ENCODE measurements at places on chromosomes 4 and X. TPM values are rescaled to one million over a fixed set of nuclear protein-coding genes. Genes with fewer than 3 reads are reported as not detected.

Gene CXCL1
- total RNA-seq = 1.4 TPM

DNA sequence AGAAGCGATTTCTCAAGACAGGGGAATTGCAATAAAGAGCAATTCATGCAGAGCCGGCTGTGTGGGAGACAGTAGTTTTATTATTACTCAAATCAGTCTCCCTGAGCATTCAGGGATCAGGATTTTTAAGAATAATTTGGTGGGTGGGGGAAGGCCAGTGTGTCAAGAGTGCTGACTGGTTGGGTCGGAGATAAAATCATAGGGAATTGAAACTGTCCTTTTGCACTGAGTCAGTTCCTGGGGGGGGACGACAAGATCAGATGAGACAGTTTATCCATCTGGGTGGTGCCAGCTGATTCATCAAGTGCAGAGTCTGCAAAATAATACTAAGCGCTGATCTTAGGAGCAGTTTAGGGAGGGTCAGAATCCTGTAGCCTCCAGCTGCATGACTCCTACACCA lies 502.4 kb downstream of the NLGN4X start:
- no peak for DNase-seq

Gene MTMR8
- total RNA-seq = 6.1 TPM

GRCh38 chr4:28369499-28369898 lies 1508.9 kb downstream of the STIM2 start:
- no peak for DNase-seq

DNA sequence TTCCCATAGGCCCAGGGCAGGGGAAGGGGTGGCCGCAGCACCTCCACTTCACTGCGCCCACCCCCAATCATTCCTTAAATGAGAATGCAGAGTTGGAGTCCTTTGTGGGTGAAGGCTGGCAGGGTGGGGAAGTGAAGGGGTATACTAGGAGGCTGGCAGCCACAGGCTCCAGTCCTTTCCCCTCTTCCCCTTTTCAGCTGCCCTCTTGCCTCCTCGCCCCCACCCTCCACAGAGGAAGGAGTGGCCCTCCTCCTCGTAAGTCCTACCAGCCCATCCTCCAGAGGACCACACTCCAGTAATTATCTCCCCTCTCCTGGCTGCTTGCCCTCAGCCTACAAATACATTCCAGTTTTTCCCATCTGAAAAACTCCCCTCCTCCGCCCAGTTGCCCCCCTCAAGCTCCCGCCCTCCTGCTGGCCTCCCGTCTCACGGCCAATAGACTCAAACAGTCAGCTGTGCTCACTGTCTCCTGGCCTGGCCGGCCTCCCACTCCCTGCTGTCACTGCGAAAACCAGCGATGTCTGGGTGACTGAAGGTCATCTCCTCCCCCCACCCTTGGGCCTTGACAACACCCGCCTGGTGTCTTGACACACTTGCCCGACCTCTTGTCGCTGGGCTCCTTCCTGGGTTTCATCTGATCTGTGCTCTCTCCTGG lies 38.8 kb downstream of the EFNB1 start:
- no peak for DNase-seq

DNA sequence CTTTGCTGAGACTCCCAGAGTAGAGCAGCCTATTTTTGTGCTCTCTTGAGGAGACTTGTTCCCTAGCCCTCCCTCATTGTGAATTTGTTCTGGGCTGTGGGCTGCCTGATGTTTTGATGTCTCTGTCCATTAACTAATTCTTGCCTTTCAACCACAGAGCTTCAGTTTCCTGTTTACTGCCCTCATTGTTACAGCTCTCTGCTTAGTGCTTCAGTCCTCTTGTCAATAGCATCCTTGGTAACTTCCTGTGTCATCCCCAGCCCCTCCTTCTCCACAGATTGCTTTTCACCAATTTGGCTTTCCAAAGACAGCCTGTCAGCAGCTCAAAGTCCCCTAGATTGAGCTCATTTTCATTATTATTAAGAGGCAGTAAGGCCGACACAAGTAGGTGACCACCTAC lies 69.9 kb downstream of the COX7B2 start:
- DNase-seq = no peak

GRCh38 chr4:81136161-81136905 lies 78.7 kb downstream of the PRKG2 start:
- DNase-seq = no peak

Gene TASL
- not detected for total RNA-seq

DNA sequence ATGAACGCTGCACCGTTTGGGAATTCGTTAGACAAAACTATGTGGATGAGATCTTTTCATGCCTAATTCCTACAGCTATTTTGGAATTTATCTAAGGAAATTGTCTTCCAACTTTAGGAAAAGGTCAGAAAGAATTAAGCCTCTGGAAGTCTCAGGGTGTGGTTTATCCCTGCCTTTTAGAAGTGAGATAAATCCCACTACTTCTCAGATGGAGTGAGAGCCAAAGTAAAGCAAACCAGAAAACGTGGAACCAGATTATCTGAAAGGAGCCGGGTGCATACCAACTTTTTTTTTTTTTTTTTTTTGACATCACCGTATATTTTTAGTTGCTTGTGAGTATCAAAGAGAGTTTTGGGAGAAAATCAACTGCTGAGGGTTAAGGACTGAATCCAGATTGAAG lies 79.6 kb downstream of the VCX2 start:
- DNase-seq = no peak

- no peak for DNase-seq
These were observed 376.8 kb upstream of the FGF16 start for GRCh38 chrX:77070202-77070918.

Gene IL9R
- 1.9 TPM for total RNA-seq

DNA sequence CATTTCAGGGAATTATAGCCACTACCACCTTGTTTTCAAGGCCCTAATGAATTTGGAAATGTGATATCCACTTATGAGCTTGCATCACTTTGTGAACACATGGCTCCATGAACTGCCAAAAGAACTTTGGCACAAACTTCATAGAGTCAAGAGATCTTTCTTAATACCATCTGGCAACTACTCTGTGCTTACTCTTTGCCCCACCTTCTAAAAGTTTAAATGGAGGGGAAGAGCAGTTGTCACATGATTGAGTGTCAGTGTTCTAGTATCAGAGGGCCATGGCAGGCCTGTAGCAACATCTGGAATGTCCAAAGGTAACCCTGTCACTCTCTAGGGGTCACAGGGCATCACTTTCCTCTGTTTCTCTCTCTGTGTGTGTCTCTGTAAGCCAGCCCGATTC lies 2.6 kb upstream of the ADH1B start:
- DNase-seq = no peak

GRCh38 chr4:53782458-53782845 lies 191.2 kb upstream of the LNX1 start:
- DNase-seq = no peak

Gene PAGE4
- 0.82 TPM for total RNA-seq
